Esophagus squamous epithelium (tissue), 5 donors: ENCODE measurements at places on chromosomes 2 and 18. TPM values are rescaled to one million over a fixed set of nuclear protein-coding genes. Genes with fewer than 3 reads are reported as not detected.
A peak's percentile ranks its signal among the peaks of the same experiment; 100 is the strongest.

The POMC gene
- 3.1 TPM for total RNA-seq

The DLX1 gene
- total RNA-seq, result not detected

GRCh38 chr2:113886479-113887008 lies 3.3 kb upstream of the ACTR3 start:
- peaks cover 38% of the 10 kb centered on the region for H3K4me1 ChIP-seq
- H3K4me3 ChIP-seq, result no peak overlapping the region
- no peaks in the 10 kb centered on the region for H3K36me3 ChIP-seq
- H3K27ac ChIP-seq, result peak overlapping the region; percentile 54
- peak; percentile 10 for DNase-seq

The SH3RF3 gene
- 5.5 TPM for total RNA-seq

GRCh38 chr2:19131871-19132270 lies 226.6 kb downstream of the OSR1 start:
- no peaks in the 10 kb centered on the region for H3K36me3 ChIP-seq
- H3K27ac ChIP-seq, result no peak overlapping the region
- no peaks in the 10 kb centered on the region for H3K27me3 ChIP-seq
- DNase-seq, result no peak

The ZSWIM2 gene
- total RNA-seq, result not detected

DNA sequence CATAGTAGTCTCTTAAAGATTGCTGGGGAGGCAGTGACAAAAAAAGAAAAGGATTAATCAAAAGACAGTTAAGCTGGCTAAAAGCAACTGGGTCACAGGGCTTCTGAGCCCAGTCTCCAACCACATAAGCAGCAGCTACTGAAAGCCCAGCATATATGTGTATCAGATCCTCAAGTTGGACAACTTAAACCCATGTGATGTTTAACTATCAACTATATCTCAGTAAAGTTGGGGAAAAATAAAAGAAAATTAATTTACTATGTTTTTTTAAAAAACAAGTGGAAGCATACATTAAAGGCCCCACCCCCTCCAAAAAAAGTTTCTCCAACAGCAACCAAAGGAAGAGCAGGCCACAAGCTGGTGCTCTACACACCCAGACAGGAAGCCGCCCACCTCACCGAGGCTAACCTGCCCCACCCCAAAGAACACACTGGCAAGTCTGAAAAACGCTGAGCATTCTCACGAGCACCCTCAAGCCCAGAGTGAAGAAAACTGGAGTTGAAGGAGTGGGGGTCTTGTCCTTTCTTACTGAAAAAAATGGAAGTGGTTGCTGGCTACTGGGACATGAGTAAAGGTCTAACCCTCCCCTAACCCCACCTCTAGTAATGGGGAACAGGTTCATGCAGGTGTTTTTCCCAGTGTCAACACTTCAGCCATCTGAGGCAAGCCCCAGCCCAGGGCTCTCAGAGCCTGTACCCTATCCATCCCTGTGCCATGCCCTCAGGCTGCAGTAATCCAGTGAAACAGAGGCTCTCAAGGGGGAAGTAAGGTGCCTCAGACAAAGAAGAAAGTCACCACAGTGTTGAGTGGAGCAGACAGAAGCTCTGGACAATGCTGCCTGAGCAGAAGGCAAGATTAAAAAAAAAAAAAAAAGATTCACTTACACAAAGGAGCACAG lies 106.3 kb downstream of the GYPC start:
- no peak overlapping the region for H3K27ac ChIP-seq
- no peaks in the 10 kb centered on the region for H3K36me3 ChIP-seq
- no peaks in the 10 kb centered on the region for H3K4me1 ChIP-seq
- no peak for DNase-seq
- H3K27me3 ChIP-seq, result no peaks in the 10 kb centered on the region

DNA sequence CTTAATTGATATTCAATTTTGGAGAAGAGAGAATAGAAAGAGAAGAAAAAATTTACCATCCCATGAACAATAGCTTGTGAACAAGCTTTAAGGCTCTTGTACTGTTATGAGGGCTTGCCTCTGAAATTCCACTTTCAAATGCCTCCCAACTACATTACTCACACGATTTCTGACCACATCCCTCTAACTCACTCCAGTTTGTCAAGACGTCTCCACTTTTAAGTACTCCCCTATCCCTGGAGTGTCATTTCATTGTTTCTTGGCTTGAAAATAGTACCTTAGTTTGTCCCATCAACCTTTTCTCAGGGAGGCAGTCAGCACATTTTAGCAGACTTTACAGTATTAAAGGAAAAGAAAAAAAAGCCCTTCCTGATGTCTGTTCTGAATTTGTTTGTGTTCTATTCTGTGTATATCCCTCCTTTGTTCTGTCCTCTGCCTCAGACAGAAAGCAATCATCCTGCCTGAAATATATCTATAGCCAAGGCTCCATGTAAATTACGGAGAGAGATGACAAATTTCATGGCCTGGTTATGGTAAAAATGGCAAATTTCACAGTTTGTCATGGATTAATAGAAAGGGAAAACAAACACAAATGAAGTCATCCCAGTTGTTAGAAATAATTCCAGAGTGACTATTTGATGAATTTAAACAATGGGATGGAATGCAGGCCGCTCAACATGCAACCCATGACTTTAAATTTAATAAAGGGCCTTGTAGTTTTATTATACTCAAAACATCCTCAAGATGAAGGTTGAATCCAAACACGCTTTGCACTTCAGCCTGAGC lies 228.8 kb downstream of the ETAA1 start:
- H3K27ac ChIP-seq, result no peak overlapping the region
- no peaks in the 10 kb centered on the region for H3K4me1 ChIP-seq
- DNase-seq, result no peak
- H3K27me3 ChIP-seq, result no peaks in the 10 kb centered on the region

DNA sequence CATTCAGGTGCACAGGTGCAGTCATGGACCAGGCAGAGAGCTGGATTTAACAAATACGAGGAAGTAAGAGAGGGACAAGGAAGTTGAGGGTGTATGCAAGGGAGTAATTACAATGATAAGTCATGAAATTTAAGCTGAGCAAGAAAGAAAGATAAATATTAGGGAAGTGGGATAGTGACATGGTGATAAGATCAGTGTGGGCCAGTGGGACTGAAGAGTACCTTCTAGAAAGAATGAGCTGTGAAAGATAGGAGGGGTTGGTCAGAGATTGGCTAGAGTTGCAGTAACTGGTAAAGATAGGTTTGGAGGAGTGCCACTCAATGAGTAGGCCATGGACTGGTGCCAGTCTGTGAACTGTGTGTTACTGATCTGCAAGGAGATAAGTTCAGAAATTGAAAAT lies 200.8 kb upstream of the SIX3 start:
- H3K27ac ChIP-seq, result no peak overlapping the region
- DNase-seq, result no peak
- H3K4me3 ChIP-seq, result no peak overlapping the region

GRCh38 chr2:38598200-38598990 lies 4.3 kb downstream of the HNRNPLL start:
- H3K4me1 ChIP-seq, result no peaks in the 10 kb centered on the region
- no peak overlapping the region for H3K4me3 ChIP-seq
- DNase-seq, result no peak
- peak overlapping the region; percentile 73 for H3K27ac ChIP-seq
- no peaks in the 10 kb centered on the region for H3K27me3 ChIP-seq

- no peak overlapping the region for H3K27ac ChIP-seq
- H3K36me3 ChIP-seq, result no peaks in the 10 kb centered on the region
- no peaks in the 10 kb centered on the region for H3K27me3 ChIP-seq
- DNase-seq, result no peak
- H3K4me1 ChIP-seq, result no peaks in the 10 kb centered on the region
Measured at GRCh38 chr2:224688997-224689396, 27.2 kb downstream of the CCDC195 start.

The ACMSD gene
- total RNA-seq, result not detected

DNA sequence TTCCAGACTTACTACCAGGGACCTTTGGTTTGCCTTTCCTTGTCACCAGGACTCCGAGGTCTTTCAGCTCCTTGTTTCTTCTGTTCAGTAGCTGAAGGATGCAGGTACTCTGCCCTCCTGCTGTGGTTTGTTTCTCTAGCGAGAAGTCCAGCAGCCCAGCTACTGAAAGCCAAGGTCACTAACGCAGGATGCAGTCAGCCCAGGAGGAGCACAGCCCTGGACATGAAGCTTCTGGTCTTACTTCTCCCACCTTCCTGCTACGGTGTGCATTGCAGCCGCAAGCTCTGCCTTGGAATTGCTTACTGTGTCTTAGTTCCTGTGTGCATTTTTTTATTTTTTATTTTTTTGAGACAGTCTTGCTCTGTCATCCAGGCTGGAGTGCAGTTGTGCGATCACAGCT lies 62.4 kb downstream of the DGKD start:
- no peak for DNase-seq
- H3K27ac ChIP-seq, result no peak overlapping the region
- peaks cover 26% of the 10 kb centered on the region for H3K4me1 ChIP-seq

GRCh38 chr2:240403396-240404104 lies 31.9 kb upstream of the GPC1 start:
- H3K4me3 ChIP-seq, result no peak overlapping the region
- DNase-seq, result no peak
- no peak overlapping the region for H3K27ac ChIP-seq
- peaks cover 28% of the 10 kb centered on the region for H3K4me1 ChIP-seq
- H3K36me3 ChIP-seq, result no peaks in the 10 kb centered on the region

The FAM124B gene
- total RNA-seq, result 2.0 TPM

GRCh38 chr2:175631245-175631623 lies 370.8 kb downstream of the LNPK start:
- H3K4me1 ChIP-seq, result no peaks in the 10 kb centered on the region
- DNase-seq, result no peak
- H3K27ac ChIP-seq, result no peak overlapping the region
- no peaks in the 10 kb centered on the region for H3K36me3 ChIP-seq
- no peaks in the 10 kb centered on the region for H3K27me3 ChIP-seq

DNA sequence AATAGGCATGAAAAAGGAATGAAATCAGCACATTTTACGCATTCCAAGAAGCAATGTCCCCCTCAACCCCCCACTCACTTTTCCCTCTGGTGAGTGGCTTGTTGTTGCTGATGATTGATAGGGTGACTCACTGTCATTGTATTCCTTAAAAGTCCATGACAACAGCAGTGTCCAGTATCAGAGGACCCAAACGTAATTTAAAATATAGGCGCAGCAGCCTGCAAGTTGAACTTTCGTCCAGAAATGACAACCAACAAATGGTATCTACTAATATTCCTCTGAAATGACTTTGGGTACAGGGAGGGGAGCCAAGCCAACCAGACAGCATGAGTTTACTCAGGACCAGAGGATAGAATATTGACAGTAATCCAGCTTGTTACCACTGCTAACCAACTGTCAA lies 182.9 kb upstream of the SIX3 start:
- H3K36me3 ChIP-seq, result no peaks in the 10 kb centered on the region
- no peak for DNase-seq
- H3K4me1 ChIP-seq, result no peaks in the 10 kb centered on the region
- H3K4me3 ChIP-seq, result no peak overlapping the region
- no peaks in the 10 kb centered on the region for H3K27me3 ChIP-seq

DNA sequence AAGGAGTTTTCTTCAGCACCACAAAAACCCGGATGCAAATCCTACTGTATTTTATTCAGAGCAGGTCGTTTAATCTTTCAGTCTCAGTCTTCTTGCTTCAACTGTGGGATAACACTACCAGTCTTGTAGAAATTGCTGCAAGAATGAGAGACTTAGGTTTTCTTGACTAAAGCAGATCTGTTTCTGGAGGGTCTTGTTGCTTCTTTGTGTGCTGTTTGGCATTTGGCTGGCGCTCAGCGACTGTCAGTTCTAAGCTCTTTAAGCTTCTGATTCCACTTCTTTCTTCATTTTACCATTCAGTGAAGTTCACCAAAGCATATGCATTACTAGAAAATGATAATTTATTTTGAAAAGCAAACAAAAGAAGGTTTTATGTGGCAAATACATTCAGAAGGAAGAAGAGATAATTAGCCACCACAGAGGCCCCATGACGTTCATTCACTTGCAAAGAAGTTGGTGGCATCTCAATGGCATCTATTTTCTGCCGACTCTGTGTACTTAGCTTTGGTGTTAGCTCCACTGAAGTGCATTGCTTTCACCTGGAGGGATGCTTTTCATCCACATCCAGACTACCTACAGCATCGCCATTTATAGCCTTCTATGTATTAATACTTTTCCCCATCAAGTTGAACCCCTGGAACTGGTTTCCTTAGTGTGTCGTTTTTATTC lies 53.7 kb downstream of the TRIB2 start:
- peaks cover 52% of the 10 kb centered on the region for H3K27me3 ChIP-seq
- no peak overlapping the region for H3K27ac ChIP-seq
- no peak for DNase-seq
- no peak overlapping the region for H3K4me3 ChIP-seq

GRCh38 chr2:199806179-199806578 lies 44.8 kb downstream of the FTCDNL1 start:
- H3K36me3 ChIP-seq, result no peaks in the 10 kb centered on the region
- no peaks in the 10 kb centered on the region for H3K4me1 ChIP-seq
- H3K27ac ChIP-seq, result peak overlapping the region; percentile 19
- H3K4me3 ChIP-seq, result no peak overlapping the region

DNA sequence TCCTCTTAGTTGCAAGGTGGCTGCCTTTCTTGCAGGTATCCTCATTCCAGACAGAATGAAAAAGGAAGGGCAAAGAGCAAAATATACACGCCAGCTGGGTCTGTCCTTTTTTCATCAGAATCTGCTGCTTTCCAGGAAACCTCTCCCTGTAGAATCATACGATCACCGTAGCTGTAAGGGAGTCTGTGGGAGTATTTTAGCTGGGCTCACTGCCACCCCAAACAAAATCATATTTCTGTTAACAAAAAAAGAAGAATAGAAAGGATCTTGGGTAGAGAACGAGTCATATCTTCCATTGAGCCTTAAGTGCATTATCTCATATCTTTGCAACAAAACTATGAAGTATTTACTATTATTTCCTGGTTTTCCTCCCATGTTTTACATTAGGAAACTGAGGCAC lies 15.0 kb upstream of the TANC1 start:
- H3K27ac ChIP-seq, result no peak overlapping the region
- H3K4me3 ChIP-seq, result no peak overlapping the region
- peaks cover 10% of the 10 kb centered on the region for H3K4me1 ChIP-seq
- no peaks in the 10 kb centered on the region for H3K27me3 ChIP-seq
- no peaks in the 10 kb centered on the region for H3K36me3 ChIP-seq

DNA sequence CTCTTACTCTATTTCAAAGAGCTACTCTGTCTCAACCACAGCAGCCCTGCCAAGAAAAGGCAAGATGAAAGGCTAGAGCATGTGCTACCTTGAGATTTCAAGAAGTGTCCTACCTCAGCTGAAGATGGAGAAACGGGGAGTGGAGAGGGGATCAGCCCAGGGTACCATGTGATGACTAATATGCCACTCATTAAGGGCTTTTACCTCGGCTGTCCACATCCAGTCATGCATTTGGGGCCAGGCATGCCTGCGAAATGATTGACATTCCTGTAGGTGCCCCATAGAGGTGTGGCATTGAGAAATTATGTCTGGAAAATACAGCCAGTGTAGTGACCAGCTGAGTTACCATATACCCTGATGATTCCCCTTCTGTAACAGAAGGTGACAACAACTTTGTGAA lies 96.1 kb downstream of the NRP2 start:
- H3K27me3 ChIP-seq, result no peaks in the 10 kb centered on the region
- H3K27ac ChIP-seq, result no peak overlapping the region
- no peak for DNase-seq
- no peak overlapping the region for H3K4me3 ChIP-seq
- no peaks in the 10 kb centered on the region for H3K36me3 ChIP-seq
- peaks cover 11% of the 10 kb centered on the region for H3K4me1 ChIP-seq

The TUBB8B gene
- 0.40 TPM for total RNA-seq

GRCh38 chr18:23609390-23610023 lies 23.2 kb upstream of the NPC1 start:
- no peak overlapping the region for H3K27ac ChIP-seq
- H3K4me3 ChIP-seq, result no peak overlapping the region
- DNase-seq, result no peak
- H3K36me3 ChIP-seq, result no peaks in the 10 kb centered on the region

The OXER1 gene
- total RNA-seq, result 1.9 TPM

The GDF7 gene
- total RNA-seq, result 1.0 TPM
